ENCODE measurements at places on chromosomes 7 and 10.

DNA sequence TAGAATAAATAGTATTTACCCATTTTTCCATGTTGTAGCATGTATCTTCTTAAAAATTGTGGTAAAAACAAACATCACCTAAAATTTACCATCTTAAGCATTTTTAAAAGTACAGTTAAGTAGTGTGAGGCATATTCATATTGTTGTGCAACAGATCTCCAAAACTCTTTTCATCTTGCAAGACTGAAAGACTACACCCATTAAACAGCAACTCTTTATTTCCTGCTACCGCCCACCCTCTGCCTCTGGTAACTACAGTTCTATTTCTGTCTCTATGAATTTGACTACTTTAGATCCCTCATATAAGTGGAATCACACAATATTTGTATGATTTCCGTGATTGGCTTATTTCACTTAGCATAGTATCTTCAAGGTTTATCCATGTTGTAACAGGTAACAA is 40.0 kb upstream of the AGBL3 start:
- DNase-seq: no peak

DNA sequence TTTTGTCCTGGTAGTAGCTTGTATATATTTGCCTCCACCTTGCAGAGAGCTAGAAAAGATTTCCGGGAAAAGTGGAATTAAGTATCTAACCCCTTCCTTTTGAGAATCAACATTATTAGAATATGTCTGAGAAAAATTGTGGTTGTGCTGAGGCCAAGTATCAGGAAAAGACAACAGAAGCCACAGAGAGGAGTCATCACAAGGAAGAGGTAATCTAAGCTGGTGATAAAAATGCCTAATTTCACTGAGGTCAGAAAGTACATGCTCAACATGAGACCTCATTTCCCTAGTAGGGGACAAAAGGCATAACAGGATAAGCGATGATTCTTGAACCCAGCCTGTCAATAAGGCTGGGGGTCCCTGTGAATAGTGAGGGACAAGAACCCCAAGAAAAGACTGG is 97.0 kb upstream of the PDE1C start:
- no peak for DNase-seq

- DNase-seq: no peak
These were observed 26.2 kb downstream of the RAMP3 start for GRCh38 chr7:45183711-45184210.

DNA sequence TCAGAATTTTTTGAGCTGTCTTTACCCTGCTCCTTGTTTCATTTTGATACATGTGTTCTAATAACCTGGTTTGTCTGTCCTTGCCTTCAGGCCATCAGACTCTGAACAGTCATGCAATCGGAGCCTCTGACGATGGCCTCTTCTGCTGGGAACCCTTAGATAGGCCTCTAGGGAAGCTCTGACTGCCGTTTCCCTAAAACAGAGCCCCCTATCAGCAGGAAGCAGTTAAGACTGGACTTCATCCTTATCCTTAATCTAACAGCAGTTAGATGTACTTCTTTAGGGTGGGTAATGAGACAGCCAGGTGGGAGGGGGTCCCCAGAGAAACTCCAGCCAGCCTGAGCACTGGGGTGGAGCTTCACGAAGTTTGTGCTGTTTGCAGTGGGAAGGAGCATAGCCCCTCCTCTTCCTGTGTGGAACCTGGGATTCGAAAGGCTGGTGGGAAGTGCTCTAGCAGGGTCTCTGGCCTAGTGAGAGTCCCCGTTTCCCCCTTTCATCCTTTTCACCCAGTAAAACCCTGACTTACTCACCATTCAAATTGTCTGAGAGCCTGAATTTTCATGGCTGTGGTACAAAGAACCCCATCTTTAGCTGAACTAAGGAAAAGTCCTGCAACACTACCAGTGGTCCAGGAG is 28.4 kb upstream of the SORCS3 start:
- DNase-seq: no peak

GRCh38 chr10:101859530-101859929 is 15.9 kb upstream of the KCNIP2 start:
- no peak for DNase-seq

- DNase-seq: no peak
These were observed 243.6 kb upstream of the RHOBTB1 start for GRCh38 chr10:61187601-61188000.

- DNase-seq: no peak
These were observed 476.1 kb downstream of the IPMK start for GRCh38 chr10:57791546-57791945.

GRCh38 chr10:78645169-78645686 is 423.5 kb upstream of the ZMIZ1 start:
- DNase-seq: no peak

DNA sequence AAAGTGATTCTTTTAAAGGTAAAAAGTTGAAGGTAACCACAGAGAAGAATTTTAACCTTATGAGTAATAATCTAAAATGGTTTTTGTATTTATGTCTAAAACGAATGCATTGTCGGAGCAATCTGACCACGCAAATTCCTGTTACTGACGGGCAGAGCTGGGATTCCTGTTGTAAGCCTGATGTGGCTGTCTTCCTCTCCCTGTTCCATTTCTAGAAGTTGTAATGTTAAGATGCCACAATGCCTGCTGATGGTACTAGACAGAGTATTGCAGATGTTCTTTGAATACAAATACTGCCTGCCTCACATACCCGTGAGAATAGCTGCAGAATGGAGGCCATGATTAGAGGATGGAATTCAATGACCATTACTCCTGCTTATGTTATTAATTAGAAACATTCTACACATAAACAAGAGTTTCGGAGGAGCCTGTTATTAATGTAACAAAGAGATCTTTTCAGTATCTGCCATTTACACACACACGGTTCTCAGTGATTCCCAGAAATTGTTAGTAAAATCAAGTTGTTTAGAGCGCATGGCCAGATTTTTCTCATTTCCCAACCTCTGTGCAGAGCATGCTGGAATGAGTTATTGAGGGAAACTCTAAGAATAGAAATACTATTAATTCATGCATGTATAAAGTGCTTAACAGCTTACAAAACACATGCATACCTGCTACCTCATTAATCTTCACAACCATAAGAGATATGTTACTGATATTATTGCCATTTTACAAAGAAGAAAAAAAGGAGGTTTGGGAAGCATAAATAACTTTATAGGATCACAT is 196.8 kb downstream of the PTN start:
- no peak for DNase-seq

DNA sequence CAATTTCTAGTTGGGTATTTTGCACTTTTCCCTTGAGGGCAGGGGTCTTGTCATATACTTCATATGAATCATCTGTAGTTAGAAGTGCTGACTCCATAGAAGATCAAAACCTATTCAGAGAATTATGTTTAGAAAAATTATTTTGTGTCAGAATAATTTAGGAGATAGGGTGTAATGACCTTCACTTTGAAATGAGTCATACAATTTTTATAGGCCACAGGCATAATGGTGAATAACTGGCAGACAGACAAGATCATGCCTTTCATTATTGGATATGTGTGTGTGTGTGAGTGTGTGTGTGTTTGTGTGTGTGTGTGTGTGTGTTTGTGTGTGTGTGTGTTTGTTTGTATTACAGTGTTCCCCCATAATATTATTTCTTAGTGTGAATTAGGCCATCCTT is 523.0 kb downstream of the ANKRD7 start:
- no peak for DNase-seq

DNA sequence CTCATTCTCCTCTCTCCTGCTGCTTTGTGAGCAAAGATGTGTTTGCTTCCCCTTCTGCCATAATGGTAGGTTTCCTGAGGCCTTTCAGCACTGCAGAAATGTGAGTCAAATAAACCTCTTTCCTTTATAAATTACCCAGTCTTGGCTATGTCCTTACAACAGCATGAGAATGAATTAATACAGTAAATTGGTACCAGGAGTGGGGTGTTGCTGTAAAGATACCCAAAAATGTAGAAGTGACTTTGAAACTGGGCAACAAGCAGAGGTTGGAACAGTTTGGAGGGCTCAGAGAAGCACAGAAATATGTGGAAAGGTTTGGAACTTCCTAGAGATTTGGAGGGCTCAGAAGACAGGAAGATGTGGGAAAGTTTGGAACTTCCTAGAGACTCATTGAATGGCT is 388.7 kb upstream of the GHITM start:
- no peak for DNase-seq

- DNase-seq: no peak
These were observed 313.9 kb upstream of the ZNF32 start for GRCh38 chr10:43962346-43963191.

DNA sequence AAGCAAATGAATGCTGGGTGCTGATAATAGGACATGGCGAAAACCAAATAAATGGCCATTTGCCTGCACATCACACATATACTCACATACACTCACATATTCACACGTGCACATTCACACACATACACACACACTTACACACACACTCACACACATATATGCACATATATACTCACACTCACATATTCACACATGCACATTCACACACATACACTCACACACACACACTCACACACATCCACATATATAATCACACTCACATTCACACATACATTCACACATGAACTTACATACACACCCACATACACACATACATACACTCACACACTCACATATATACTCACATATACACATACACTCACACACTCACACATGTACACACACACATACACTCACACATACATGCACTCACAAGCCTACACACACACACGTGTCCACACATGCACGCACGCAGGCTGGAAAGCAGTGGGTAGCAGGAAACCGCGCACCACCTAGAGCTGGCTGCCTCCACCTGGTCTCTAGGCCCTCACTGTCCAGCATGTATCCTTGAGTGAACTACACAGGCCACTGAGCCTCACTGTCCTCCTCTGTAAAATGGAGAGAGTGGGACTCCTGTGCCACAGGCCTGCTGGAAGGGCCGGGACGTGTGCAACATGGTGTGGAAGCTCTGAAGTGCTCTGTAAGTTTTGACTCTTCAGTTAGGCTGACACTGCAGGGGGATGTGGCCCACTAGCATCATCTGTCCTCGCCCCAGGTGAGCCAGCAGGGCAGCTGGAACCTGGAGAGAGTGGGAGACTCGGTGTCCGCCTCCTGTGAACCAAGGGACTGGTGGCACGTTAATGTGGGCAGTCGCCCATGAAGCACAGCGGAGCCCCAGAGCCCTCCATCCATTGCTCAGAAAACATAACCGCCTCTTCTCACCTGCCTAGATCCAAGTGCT is 14.9 kb downstream of the TMEM72 start:
- no peak for DNase-seq

DNA sequence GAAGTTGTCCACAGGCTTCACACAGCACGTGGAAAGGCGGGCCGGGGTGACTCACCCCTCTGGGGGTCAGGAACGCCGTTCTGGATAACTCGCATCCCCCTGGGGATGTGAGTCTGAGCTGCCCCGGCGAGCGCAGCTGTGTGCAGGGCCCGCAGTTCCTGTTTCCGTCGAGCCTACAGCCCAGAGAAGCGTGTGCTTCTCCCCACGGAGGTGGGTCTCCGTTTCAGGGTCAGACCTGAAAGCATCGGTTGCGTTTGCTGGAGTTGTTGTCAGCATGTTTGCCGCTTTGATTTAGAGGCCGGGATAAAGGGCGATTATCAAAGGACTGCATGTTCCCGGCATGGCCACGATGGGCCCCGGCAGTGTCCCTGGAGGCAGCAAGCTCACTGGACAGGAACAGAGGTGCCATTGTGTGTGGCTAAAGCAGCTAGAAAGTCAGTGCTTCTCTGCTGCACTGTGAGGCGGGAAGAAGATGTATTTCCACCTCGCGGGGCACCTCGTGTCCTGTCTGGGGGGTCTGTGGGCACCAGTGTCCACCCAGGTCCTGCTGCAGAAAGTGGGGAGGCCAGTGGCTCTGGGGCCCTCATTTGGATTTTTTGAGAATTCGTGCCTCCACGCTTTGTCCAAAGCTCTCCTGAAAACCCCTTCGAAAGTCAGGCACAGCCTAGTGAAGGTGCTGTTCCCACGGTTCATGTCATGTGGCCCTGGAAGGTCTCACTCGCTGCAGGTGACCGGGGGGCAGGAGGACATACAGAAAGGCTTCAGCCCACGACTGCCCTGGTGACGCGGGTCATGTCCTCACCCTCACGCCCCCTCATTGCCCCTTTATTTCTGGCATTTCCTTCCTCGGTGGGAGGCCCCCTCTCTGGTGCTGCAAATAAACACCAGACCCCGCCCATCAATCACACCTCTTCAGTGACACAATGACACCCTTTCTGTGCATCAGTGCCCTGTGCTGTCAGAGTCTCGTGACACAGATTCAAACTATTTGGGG is 27.4 kb upstream of the GDI2 start:
- no peak for DNase-seq

- DNase-seq: no peak
These were observed 203.9 kb upstream of the GPR26 start for GRCh38 chr10:123462246-123462645.

GRCh38 chr7:104341546-104341945 is 13.1 kb downstream of the LHFPL3 start:
- DNase-seq: no peak

DNA sequence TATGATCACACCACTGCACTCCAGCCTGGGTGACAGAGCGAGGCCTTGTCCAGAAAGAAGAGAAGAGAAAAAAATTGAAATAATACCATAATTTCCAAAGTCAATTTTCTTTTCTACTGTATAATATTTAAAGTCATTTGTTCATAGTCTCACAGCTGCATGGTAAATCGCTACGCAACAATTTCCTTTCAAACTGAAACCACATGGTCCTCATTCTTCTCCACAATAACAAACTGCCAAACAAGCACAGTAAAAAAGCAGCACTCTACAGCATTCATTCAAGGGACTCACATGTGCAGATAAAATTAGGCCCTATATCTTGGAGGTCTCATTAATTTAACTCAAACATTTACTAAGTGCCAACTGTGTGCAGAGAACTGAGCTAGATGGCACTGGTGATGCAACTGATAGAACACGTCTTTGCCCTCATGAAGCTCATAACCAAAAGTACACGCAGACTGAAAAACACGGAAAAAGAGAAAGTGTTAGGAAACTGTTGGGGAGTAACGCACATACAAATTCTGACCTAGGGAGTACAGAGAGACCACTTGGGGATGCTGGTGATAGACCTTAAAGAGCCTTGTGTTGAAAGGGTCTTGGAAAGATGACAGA is 68.4 kb upstream of the SRRM3 start:
- DNase-seq: no peak

- DNase-seq: no peak
These were observed 264.0 kb downstream of the INHBA start for GRCh38 chr7:41438705-41439514.

DNA sequence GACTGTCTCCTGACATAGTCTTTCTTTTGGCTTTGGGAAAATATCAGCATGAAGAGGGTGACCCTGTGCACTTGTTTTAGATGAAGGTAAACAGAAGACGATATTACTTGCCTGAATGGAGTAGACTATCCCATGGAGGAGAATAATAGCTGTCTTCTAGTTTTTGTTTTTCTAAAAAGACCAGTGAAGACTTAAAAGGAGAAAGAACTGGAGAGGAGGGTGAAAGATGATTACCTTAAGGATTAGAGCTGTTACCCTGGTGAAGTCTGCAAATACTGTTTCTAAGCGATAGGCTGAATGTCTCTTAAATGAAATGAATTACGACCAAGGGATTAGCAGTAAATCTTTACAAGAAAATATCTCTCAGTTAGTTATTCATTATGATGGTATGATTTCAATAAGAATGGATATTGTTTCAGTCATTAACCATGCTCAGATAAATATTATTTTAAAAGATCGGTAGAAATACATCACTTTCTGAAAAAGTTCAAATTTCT is 255.6 kb upstream of the FERD3L start:
- DNase-seq: no peak
